ENCODE measurements at places on chromosomes 3 and 15.

DNA sequence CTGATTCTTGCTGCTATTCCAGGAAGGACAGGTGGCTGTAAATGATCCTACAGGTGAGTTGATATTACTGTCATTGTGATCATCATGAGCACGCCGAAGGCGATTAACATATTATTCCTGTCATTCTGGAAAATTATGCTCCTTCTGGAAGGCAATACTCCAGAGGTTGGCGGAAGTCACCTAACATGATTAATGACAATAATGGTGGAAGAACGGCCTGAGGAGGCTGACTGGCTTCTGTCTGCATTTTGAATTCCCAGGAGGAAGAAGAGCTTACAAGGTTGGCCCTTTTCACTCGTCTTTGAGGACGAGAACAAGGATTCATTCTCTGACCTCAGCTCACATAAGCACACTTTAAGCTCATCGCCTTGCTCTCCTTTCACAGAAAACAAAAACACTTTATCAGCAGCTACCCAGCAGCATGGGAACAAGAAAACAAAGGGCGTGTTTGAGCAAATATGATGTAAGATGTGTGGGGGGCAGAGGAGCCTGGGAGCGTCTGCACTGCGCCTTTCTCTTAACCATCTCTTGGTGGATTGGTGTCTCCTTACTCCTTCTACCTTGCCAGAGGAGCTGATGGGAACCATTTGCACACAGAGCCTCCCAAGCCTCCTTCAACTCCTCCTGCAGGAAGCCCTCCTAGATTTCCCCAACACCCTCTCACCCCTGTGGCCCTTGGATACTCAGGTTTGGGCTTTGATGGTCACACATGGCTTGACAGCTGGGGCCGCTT, 23.0 kb downstream of the ACSBG1 start:
- DNase-seq: no peak

- DNase-seq: no peak
Observed at GRCh38 chr3:145953316-145953715, 207.7 kb downstream of the PLOD2 start.

GRCh38 chr3:10550705-10551104, 45.3 kb upstream of the ATP2B2 start:
- no peak for DNase-seq

DNA sequence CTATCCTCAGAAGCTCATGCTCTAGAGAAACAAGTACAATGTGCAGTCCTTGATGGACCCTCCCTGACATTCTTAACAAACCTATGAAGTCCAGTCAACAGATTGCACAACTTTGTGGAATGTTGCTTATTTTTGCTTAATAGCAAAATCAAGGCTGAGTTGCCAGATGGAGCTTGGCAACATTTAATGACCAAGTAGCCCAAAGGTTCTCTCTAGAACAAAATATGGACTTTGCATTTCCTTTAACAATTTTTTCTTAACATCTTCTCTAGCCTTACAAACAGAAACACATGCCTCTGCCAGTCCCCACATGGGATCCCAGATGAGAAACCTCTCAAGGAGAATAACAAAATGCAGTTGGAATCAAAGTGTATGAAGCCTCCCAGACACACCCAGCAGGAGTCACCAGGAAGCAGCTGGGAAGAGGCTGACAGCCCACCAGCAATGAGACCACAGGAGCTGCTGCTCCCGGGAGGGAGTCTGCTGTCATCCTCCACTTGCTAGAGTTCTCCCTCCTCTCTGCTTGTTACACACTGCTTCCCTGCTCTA, 422.5 kb upstream of the CDIN1 start:
- no peak for DNase-seq

DNA sequence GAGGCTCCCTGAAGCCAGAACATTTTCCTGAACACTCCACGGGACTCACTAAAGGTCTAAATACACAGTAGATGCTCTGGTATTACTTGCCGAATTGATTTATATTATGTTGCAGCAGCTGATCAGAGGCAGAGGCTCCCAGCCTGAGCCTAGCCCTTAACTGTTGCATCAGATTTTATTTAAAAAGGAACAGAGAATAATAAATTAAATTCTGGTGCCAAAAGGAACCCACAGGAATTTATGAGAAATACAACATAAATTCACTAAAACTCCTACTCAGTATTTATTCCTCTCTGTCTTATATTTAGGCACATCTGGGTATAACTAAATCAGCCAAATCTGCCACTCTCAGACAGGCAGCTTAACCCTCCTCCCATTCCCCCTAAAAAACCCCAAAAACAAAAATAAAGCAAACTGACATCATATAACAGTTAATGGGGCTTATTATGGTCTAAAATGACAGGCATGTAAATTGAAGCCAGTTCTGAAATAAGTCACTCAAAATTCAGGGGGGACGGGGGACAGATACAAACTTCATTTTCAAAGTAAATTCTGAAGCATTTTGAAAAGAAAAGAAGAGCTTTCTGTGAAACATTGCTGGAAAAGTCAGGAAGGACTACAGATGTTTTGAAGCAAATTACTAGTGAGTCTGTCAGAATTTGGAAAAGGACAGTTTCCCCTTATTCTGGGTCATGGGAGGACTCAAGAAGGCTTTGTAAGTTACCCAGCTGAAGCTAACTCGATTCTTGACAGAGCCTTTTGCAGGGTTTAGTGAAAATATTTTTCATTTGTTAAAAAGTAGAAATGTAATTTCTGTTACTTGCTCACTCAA, 53.8 kb upstream of the CORO2B start:
- peak; percentile 25 for DNase-seq

DNA sequence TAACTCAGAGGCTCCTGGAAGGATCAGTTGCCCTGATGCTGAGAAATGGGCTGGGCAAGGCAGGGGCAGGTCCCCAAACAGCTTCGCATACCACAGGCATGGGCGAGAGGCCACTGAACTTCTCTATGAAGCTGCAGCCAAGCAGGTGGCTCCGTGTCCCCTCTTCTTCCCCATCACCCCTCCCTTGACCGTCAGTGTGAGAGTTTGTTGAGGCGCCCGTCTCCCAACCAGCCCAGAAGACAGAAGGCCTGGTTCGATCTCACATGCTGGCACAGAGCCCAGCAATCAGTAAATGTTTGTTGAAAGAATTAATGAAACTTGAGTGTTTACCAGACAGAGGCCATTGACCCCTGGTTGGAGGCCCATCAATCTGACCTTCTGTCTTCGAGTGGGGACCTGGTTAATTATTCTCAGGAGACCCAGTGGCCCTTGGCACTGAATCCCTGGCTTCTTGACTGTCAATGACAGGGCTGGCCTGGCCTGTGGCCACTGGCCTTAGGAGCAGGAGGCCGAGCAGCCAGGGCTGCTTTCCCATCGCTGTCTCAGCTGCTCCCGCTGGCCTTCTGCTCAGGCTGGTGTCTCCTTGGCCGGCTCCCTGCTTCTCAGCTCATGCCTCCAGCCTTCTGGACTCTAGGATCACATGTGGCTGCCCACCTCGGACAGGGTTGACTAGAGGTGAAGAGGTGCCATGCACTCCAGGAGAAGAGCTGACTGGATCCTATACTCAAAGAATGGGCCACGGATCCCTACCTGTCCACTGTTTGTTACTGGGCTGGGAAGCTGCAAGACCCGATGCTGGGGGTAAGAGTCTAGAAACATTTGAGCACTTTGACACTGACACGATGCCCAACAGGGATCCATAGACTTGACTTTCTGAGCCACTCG, 113.4 kb downstream of the ASB7 start:
- no peak for DNase-seq

GRCh38 chr15:63836579-63836978, 2.8 kb upstream of the HERC1 start:
- DNase-seq: no peak

- DNase-seq: no peak
Observed at GRCh38 chr3:40172560-40172959, 136.9 kb upstream of the EIF1B start.

GRCh38 chr3:167115331-167115934, 264.7 kb downstream of the ZBBX start:
- peak; percentile 7 for DNase-seq

DNA sequence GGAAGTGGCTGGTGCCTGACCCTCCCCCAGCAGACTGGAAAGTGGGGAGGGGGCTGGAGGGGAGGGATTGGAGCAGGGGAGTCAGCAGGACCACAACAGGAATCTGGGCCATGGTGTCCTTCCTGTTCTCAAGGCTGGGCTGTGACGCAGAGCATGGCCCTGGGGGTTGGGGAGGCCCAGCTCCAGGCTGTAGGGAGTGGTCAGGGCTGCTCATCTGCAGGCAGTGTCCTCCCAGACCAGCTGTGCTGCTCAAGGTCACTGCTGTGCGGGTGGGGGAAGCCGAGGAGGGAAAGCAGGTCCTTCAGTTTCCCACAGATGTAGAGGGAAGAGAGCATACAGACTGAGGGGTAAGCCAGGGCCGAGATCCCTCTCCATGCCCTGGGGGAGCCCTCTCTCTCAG, 40.7 kb downstream of the CYP11A1 start:
- no peak for DNase-seq

GRCh38 chr3:64460877-64461276, 226.9 kb downstream of the ADAMTS9 start:
- DNase-seq: no peak

DNA sequence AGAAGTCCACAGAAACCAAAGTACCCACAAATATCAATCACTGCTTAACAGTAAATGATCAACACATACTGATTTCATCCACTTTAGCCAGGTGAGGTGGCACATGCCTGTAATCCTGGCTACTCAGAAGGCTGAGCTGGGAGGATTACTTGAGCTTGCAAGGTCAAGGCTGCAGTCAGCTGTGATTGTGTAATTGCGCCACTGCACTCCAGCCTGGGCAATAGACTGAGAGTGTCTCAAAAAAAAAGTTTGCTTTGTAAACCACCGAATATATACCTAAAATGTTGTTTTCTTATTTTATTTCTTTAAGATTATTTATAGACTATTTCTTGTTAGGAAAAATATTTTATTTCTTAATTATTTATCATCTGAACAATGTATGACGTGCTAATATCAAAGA, 8.7 kb upstream of the ATP13A4 start:
- no peak for DNase-seq

GRCh38 chr15:98658831-98659699, 10.7 kb downstream of the IGF1R start:
- DNase-seq: peak; percentile 5
